ENCODE measurements at places on chromosomes 6 and 20.

DNA sequence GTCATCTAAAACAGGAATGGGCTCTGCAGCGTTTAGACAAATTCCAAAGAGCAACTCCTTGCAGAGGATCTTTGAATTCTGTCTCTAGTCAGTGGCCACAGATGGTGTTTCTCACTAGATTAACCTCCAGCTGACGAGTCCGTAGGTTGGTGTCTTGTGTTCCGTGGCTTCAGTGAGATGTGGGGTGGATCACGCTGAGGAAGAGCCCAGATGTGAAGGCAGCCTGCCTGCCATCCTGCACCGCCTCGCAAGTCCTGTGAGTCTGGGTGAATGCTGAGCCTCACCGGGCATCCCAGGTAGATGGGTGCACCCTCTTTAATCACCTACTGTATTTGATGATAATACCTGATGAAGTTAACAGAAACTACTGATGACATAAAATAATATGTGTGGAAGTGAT, 70.4 kb downstream of the THBS2 start:
- DNase-seq: no peak

DNA sequence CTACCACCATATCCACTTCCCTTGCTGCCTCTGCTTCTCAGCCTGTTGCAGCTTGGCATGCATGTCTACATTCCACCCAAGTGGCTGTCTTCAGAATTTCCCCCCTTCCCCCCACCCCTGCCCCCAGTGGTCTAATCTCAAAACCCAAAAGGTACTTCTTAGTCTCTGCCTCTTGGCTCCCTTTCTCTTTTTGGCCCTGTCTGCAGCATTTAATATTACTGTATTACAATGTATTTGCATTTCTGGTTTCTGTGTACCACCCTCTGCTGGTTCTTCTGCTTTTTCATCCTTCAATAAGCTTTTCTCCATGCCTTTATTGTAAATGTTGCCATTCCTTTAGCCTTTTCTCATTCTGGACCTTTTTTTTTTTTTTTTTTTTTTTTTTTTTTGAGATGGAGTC, 43.0 kb downstream of the RPRD1B start:
- DNase-seq: no peak

GRCh38 chr6:109225946-109226345, 130.6 kb downstream of the CEP57L1 start:
- no peak for DNase-seq

- no peak for DNase-seq
Observed at GRCh38 chr6:104402572-104402971, 457.1 kb downstream of the HACE1 start.

DNA sequence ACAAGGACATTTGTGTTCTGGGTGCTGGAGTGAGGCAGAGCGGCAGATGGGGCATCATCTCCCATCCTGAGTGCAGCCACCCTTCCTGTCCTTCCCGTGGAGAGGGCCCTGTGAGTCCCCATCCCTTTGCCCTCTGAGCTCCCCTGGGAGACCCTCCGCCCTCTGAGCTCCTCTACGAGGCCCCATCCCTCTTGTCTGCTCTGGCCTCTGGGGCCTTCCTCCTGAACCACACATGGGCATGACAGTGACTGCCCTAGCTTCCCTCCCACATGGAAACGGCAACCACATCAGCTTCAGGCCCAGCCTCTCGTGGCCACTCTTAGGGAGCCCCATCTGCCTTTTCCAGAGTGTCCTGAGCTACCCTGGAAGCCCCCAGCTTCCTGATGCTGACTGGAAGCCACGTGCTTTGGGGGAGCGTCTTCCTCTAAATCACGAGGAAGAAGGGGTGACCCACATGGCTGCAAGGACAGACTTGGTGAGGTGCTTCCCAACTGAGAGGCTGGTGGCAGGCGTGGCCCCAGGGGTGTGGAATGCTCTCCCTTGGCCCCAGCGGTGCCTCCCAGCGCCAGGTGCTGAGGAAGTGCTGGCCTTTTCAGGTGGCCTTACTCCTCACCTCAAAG, 52.6 kb downstream of the GINS1 start:
- DNase-seq: no peak

DNA sequence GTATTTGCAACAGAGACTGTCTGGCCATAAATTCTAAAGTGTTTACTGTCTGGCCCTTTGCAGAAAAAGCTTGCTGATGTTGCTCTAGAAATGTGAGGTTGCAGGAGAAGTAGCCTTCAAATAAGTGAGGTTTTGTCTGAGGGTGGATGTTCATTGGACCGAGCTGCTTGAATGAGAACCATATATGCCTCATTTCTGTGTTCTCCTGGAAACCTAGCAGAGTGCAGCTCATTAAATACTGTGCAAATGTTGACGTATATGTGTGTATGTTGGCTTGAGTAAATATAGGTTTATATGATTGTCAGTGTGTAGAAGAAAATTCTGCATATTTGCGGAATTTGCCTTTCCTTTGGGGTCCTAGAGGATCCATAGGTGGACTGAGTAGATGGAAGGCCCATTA, 39.0 kb downstream of the CHMP4B start:
- DNase-seq: no peak

- no peak for DNase-seq
Observed at GRCh38 chr6:44868910-44869309, 459.2 kb upstream of the RUNX2 start.

DNA sequence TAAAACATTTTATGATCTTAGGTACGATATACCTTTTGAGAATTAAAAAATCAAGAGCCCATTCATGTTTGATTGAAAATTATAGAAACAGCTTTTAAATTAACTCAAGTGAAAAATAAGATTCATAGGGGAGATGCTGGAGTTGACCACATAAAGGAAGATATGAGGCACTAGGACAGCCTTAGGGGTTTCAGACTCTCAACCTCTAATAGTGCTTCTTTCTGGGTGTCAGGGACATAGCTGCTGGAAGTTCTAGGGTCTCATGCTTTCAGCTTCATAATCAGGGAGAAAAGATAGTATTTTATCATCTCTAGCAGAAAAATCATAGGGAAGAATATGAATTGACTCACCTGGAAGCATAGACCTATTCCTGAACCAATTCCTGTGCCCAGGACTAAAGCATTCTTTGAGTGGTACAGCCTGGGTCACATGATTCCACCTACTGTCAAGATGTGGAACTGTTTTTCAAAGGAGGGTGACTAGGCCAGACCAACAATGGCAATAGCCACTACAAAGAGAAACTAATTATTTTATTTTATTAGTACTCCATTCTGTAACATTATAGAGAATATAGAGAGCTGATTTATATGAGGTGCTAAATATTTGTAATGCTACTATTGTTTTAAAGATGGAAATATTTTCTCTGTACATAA, 27.8 kb upstream of the CENPW start:
- DNase-seq: no peak

- DNase-seq: no peak
Observed at GRCh38 chr6:95805699-95806098, 210.1 kb upstream of the FUT9 start.

GRCh38 chr6:82836022-82836575, 229.5 kb downstream of the UBE3D start:
- DNase-seq: no peak

DNA sequence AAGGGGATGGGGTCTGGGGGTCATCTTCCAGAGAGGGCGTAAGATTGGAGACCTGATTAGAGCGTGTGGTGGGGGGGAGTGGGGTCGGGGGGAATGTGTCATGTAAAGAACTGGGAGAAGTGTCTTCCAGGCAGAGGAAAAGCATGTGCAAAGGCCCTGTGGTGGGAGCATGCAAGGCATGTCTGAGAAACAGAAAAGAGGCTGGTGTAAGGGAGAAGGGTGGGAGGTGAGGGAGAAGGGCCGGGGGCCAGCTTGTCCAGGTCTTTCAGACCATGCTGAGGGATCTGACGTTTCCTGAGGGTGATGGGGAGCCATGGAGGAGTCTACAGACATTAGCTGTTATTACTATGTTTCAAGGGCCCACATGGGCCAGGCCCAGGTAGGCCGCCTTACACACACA, 30.4 kb upstream of the FKBP1A start:
- DNase-seq: no peak

DNA sequence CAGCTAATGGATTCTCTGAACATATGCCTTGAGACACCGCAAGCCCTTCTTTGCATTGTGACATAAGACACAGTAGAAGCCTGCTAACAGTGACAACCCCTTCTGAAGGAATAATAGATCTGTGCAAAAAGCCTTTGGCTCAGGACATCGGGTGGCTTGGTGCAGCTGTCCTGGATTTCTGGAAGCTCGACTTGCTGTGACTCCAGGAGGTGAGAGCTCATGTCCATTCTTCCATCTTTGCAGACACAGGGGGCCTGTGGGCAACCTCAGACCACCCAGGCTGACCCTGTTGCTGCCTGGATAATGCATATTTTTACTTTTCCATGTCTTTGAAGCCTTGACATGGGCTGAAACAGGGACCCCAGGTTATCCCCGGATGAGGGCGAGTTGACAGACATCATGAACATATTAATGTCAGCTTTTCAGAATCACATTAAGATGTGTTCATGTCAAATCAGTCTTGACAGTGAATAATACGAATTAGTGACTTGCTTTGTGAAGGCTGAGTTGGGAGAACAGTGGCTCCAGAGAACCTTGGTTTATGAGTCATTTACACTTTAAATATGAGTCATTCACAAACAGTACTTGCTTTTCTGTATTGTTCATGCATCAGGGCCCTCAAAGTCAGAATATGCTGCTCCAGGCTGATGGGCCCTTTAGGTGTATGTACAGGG, 66.8 kb upstream of the IYD start:
- no peak for DNase-seq

DNA sequence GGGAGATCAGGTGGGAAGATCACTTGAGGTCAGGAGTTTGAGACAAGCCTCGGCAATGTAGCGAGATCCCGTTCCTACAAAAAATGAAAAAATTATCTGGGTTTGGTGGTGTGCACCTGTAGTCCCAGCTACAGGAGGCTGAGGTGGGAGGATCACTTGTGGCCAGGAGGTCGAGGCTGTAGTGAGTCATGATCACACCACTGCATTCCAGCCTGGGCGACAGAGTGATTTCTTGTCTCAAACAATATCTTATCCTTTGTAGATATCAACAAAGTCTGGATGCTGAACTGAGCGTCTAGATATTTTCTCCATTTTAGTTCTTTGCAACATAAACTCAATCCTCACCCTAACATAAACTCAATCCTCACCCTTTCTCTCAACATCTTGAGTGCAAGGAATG, 197.6 kb downstream of the DTNBP1 start:
- no peak for DNase-seq

- DNase-seq: no peak
Observed at GRCh38 chr6:46573140-46573539, 79.5 kb downstream of the CYP39A1 start.

DNA sequence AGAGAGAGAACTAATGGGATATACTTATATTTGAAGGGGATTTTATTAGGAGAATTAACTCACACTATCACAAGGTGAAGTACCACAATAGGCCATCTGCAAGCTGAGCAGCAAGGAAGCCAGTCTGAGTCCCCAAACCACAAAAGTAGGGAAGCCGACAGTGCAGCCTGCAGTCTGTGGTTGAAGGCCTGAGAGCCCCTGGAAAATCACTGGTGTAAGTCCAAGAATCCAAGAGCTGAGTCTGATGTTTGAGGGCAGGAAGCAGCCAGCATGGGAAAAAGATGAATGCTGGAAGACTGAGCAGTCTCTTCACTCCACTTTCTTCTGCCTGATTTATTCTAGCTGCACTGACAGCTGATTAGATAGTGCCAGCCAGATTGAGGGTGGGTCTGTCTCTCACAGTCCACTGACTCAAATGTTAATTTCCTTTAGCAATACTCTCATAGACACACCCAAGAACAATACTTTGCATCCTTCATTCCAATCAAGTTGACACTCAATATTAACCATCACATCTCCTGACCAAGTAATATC, 823.9 kb downstream of the PHF3 start:
- DNase-seq: no peak

- DNase-seq: no peak
Observed at GRCh38 chr6:135875446-135875845, 23.9 kb downstream of the PDE7B start.

GRCh38 chr6:122388945-122389344, 10.5 kb upstream of the HSF2 start:
- no peak for DNase-seq

- DNase-seq: no peak
Observed at GRCh38 chr6:161057103-161058091, 65.8 kb downstream of the MAP3K4 start.

- no peak for DNase-seq
Observed at GRCh38 chr6:3753228-3753835, 1.8 kb upstream of the PXDC1 start.

GRCh38 chr6:149699150-149699549, 18.8 kb downstream of the LATS1 start:
- no peak for DNase-seq

GRCh38 chr6:116450185-116450710, 10.9 kb upstream of the CALHM6 start:
- no peak for DNase-seq

DNA sequence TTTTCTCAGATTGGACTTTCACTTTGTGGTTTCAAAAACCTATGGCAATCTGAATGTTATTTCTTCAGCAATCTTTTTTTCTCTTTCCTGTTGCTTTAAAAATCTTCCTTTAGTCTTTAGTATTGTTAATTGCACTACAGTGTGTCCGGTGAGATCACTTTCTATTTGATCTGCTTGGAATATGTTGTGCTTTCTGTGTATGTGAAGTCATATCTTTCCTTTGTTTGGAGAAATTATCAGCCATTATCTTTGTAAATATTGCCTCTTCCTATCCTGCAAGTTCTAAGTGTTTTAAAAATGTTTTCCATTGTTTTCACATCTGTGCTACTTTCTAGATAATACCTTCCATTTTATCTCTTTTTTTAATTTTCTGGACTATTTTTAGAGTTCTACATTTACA, 171.4 kb upstream of the PRSS16 start:
- DNase-seq: no peak

DNA sequence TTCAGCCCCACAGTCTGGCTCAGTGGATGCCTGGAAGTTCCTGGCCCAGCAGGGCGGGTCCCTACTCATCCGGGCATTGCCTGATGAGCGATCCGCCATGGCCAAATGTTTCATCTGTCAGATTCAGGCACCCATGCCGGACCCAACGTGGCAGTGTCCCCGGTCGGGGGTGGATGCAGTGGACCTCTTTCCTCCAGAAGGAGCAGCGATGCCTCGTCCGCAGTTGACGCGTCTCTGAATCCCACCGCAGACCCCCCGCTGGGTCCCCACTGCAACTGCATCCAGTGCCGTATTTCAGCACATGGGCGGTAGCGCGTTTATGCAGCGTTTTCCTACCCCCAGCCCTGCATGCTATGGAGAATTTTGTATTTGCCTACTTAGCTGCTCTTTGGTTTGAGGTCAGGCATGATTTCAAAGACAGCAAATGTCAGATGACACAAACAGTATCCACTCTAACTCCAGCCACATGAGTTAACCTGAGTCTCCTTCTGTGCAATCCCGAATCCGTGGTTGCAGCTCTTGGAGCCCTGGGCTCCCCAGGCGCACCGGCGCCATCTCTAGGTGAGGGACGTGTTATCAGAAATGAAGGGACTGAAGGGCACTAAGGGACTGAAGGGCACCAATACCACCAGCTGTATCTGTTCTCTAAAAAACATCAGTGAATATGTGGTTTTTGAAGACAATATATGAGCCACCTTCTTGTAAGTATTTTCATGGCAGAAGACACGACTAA, 72.6 kb upstream of the THBS2 start:
- no peak for DNase-seq

- DNase-seq: no peak
Observed at GRCh38 chr6:29792123-29793035, 35.2 kb upstream of the HLA-G start.

Measured in hypothalamus (tissue), 51 donors.